ENCODE measurements at places on chromosomes 1 and 21.

- no peak for DNase-seq
These were observed 18.5 kb downstream of the NCF2 start for GRCh38 chr1:183571678-183572268.

GRCh38 chr21:33026878-33027400, 1.2 kb downstream of the OLIG2 start:
- DNase-seq: peak; percentile 47

- DNase-seq: no peak
These were observed 9.1 kb upstream of the ATAD3B start for GRCh38 chr1:1462318-1462966.

GRCh38 chr1:245651093-245651492, 496.3 kb downstream of the KIF26B start:
- DNase-seq: no peak
